ENCODE measurements at places on chromosomes 16 and 17.
A peak's percentile ranks its signal among the peaks of the same experiment; 100 is the strongest.

GRCh38 chr16:51430716-51431369 is 279.8 kb upstream of the SALL1 start:
- DNase-seq: no peak

DNA sequence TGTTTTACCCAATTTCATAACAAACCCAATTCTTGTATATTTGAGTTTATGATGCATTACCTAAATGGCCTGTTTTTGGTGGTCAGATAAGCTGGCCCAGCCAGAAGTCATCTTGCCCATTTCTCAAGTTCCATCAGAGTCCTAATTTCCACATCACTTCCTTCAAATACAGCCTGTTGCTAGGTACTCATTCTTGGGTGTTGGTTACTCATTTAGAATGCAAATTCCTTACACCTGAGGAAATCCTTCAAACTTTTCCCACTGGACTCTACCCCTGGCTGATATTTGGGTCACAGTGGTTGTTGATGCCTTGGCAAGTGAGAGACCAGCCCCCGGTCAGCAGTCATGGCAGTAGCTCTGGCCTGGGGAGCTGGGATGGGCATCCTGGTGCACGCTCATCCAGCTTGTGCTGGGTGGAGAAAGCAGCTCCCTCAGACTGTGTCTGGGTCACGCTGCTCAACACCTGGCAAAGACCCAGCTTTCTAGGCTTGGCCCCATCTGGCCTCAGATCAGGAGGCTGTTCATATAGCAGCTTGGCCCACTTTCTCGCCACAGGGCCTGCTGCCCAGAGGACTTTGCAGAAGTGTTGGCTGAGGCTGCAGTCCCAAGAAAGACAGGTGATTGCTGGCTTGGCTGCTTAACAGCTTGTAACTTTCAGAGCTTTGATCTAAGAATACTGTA is 25.8 kb downstream of the WSB1 start:
- DNase-seq: no peak

DNA sequence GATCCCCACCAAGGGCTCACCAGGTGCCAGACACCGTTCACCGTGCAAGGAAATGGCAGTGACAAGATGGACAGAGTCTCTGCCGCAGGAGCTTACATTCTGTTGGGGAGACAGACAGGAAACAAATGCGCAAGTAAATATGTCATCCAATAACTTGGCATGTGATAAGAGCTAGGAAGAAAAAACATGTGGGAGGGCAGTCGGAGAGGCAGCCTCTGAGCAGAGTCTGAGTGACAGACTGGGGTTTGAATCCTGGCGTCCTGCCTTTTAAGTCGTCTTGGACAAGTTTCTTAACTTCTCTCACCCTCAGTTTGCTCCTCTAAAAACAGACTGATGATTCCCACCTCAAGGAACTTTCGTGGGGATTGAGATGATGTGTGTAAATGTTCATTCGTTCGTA is 7.2 kb downstream of the SGSM2 start:
- DNase-seq: no peak

GRCh38 chr16:22672830-22673210 is 141.1 kb upstream of the HS3ST2 start:
- no peak for DNase-seq

DNA sequence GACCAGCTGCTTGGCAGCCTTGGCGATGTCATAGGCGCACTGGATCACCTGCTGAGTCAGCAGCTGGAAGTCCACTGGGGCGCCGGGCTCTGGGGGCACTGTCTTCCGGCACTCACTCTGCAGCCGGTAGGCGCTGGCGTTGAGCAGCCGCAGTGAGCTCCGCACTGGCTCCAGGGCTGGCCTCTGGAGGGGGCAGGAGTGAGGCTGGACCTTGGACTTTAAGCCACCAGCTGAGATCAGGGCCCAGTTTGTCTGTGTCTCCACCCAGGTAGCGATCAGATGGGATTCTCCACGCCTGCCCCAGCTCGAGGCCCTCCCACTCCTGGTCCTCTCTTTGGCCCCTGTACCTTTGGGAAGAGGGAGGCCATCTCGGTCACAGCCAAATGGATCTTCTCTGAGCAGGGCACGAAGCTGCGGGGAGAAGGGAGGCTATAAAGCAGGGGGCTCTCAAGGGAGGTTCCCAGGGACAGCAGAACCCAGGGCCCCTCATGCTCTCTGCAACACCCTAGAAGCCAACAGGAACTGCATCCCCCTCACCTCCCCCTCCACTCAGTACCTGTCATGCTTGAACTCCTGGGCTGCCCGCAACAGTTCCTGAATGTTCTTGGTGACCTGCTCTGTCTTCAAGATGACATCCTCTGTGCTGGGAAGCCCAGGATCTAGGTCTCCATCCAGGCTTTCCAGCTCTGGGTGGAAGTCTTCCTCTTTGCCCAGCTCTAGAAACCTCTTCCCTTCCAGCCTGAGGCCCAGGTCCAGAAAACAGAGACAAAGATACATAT is 6.4 kb downstream of the TP53I13 start:
- no peak for DNase-seq

DNA sequence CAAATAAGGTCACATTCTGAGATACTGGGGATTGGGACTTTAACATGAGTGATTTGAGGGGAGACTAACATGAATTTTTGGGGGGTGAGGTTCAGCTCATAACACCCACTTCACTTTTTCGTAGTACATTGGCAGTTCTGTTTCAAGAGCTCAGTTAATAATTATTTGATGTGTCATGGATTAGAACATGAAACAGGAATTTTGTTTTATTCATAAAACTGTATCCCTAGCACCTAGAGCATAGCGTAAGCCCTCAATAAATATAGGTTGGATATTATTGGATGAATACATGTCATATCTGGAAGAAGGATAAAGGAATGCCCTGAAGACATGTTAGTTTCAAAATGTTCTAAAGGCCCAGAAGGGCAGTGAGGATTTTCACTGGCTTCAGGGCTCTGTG is 119.8 kb downstream of the PRKCA start:
- DNase-seq: no peak

DNA sequence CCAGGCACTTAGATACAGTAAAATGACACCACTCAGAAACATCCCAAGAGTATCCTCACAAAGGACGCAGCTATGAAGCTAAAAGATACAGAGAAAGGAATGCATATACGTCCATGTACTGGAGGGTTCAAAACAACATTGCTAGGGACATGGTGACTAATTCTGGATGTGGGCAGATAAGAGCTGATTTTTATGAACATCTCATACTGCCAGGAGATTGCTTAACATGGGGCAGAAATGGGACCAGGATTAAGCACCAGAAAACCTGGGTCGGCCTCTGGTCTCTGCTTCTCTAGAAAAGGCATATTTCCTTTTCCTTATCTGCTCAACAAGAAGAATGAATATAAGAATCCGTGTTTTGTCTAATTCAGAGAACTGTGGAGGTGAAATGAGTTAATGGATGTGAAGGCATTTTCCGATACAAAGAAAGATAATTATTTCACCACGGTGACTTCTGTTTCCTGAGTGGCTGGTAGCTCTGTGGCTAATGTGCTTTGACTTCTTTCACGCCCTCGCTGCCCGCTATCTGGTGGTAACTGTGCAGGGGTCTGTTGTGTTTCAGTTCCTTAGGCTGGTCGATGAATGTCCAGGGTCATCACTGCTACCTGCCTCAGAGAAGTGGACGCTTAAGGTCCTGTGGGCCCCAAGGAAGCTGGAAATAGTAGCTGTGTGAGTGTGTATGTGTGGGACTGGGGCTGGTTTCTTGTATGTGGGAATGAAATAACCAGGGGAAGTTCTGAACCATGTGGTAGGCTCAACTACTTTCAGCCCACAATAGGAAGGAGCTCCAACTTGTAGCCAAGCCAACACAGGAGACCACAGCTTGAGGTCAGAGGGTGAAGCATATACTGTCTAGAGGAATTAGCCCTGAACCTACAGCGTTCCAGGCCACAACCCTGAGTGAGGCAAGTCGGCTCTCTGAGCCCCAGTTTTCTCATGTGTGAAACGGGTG is 15.8 kb upstream of the CCL5 start:
- DNase-seq: no peak

- DNase-seq: no peak
Measured at GRCh38 chr17:76200354-76200753, 39.9 kb downstream of the RNF157 start.

DNA sequence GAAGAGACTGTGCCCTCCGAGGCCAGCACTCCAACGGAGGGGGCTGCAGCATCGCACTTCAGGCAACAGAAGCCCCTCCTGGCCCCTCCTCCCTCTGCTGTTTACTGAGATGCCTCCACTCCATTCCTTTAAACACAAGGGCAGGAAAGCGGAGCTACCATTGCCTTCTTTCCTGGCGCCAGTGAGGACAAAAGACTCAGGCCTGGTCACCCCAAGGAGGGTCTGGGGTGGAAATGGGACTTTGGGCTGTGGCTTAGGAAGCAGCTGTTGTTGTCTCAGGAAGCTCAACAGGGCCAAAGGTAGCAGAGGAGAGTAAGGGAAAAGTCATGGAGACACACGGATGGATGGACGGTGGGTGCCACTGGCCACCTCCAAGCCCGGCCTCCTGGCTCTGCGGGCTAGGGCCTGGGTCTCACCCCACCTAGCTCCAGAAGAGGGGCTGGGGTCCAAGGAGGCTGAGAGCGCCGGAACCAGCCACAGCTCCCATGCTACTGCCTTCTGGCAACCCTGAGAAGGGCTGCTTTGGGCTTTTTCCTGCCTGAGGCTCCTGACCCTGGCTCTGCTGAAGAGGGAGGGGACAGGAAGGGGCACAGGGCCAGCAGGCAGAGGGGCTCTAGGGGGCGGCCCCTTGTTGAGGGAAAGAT is 11.1 kb downstream of the CD300LG start:
- DNase-seq: no peak

DNA sequence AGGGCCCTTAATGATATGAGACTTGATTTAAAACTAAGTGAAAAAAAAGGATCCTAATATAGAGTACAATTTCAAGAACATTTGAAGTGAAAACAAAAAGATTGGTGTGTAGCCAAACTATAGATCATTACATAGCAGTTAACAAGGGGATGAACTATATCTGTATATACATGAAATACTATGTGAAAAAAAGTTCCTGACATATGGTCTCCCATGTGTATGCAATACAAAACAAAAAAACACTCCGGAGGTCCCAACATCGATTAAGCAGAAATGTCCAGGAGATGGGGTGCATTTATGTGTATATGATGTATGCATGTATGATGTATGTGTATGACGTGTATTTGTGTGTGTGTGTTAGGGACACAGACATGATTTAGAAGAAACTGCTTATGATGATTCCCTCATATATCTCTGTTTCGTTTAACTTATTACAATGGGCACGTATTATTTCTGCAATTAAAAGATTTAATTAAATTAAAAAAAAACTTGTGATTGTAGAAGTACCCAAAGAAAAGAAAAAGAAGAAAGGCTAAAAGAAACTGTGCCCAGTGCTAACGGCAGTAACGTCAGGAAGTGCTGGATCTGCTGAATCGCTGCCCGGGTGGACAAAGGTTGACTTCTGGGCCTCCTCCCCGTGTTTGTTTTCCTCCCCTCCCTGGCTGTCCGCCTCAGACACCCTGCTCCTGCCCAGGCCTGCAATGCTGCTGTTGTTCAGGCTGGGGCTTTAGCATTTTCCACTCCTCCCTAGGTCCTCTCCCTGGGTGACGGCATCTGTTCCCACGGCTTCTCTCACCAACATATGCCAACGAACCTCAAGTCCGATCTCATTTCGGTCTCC is 36.9 kb downstream of the TBX4 start:
- no peak for DNase-seq

GRCh38 chr16:69942099-69942491 is 9.0 kb upstream of the CLEC18A start:
- DNase-seq: no peak

DNA sequence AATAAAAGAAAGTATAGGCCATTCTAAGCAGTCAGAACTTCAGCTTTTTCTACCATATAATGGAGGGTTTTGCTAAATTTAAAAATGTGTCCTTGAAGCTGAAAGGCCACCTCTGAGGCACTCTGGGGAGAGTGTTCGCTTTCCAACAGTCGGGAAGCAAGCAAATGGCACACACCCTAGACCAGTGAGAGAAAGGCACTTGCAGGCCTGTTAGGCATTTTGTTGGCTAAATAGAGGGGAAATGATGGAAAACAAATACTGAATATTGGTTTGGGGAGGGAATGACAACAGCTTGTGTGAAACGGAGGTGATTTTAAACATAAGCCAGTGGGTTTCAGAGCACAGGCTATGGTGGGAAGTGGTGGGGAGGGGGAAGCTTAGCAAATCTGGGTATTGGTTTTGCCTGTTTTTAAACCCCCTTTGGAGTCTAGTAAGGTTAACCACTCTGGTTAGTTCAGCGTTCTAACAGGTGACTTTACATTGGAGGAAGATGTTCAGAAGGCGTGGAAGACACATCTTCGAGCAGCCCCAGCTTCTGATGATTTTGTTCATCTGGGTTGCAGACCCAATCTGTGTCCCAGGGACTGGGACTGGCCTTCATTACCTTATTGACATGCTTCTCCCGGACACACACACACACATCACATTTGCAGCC is 90.5 kb downstream of the PRKCA start:
- DNase-seq: no peak

DNA sequence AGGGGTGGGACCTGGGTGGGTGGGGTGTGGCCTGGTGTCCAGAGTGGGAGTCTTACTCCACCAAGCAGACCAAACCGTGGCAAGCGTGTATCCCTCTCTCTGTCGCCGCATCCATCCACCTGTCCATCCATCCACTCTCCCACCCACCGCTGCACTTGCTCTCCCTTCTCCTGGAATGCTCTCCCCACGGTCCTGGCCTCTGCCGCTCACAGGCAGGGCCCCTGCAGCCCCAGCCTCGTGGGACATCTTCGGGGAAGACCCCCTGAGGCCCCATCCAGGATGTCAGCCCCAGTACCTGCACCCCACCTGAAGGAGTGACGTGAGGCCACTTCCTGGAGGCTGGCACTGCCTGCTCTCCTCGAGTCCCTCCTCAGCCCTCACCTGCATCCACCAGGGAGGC is 189.5 kb upstream of the GSE1 start:
- no peak for DNase-seq

GRCh38 chr17:38868817-38869525 is 887 bp upstream of the LASP1 start:
- DNase-seq: peak; percentile 58

DNA sequence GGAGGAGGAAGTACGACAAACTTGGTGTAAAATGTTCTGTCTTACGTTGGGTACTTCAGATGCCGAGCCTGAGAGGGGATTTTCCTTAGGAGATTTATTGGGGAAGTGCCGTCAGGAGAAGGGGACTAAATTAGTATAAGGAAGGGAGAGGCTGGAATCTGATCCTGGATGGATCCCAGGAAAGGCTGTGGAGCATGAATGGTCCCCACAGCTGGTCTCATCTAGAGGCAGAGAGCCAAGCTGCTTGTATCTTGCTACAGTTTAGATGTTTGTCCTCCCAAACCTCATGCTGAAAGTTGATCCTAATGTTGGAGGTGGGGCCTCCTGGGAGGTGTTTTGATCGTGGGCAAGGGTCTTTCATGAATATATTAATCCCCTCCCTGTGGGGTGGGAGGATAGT is 798.4 kb upstream of the EEF2KMT start:
- DNase-seq: no peak

GRCh38 chr17:40023590-40024292 is 8.5 kb downstream of the CSF3 start:
- no peak for DNase-seq

All from NCI-H1436 treated with DMSO at 0.1 percent for 48 hours (cell line).